ENCODE measurements at places on chromosomes 7 and 10. TPM values are rescaled to one million over a fixed set of nuclear protein-coding genes. Genes with fewer than 3 reads are reported as not detected.
A peak's percentile ranks its signal among the peaks of the same experiment; 100 is the strongest.

DNA sequence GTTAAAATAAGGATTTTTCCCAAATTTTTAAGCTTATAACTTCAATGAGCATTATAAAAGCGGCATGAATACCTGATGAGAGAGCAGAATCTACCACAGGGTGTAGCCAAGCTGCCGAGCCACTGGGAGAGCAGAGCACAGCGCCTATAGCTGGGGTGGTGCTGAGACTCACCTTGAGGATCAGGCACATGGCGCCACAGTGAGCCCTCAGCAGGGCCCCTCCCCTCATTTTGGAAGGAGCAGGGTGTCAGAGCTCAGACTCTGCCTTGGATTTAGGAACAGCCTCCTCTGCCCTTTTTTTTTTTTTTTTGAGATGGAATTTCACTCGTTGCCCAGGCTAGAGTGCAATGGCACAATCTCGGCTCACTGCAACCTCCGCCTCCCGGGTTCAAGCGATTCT is 118.6 kb downstream of the SRPK2 start:
- no peak for DNase-seq

Gene INTS15
- total RNA-seq, result 32.1 TPM

DNA sequence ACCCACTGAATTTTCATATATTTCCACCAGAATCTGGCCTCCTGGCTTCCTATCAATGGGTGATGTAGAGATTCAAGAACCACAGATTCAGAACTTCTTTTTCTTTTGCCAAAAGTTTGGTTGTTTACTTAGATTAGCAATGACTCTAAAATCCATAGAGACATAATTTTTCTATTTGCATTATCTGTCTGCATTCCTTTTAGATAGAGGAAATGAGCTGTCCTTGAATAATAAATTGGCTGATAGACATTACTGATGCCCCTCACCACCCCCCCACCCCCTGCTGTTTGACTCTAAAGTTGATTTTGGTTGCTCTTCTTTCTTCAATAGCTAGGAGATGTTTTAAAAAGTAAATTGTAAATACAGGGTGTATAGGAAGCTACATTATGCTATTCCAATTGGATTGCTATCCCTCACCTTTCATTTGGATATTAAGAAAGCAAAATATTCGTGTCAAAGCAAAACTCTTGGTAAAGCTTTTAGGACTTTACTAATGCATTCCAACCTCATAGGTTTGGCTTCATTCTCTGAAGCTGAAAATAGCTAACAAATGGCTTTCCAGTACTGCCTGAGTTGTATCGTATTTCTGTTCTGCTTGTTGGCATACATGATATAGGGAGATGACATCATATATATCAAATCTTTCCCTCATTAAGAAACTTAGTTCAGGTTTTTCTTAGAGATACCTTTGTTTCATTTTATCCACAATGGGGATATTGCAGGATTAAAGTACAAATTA is 606.0 kb downstream of the ARL4A start:
- no peak for DNase-seq

DNA sequence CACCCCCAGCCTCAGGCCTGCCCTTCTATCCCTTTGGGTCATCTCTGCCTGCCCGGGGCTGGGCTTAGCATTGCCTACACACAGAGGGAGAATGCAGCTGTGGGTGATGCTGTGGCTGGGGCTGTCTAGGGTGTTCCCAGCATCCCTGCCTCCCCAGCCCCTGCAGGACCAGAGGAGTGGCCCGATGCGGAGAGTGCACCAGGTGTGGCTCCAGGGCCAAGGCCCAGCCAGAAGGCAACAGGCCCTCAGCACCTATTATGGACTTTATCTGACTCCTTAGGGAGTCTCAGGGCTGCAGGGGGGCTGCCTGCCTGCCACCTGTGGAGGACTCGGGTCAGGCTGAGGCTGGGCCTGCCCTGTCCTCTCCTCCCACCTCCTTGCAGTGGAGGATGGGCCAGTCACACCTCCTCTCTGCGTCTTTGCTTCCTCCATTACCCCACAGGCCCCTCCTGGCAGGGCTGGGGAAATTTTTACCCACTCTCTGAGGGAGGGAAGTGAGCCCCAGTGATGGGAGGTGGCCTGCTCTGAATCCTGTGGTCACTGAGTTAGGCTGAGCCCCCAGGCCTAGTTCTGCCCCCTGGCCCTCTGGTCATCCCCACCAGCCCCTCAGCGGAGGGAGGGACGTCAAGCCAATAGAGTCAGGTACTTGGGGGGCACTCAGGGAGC is 92.9 kb upstream of the PCBD1 start:
- no peak for DNase-seq

Gene OR6V1
- total RNA-seq, result not detected

GRCh38 chr7:102260856-102261255 is 25.8 kb upstream of the SH2B2 start:
- DNase-seq, result peak; percentile 41

DNA sequence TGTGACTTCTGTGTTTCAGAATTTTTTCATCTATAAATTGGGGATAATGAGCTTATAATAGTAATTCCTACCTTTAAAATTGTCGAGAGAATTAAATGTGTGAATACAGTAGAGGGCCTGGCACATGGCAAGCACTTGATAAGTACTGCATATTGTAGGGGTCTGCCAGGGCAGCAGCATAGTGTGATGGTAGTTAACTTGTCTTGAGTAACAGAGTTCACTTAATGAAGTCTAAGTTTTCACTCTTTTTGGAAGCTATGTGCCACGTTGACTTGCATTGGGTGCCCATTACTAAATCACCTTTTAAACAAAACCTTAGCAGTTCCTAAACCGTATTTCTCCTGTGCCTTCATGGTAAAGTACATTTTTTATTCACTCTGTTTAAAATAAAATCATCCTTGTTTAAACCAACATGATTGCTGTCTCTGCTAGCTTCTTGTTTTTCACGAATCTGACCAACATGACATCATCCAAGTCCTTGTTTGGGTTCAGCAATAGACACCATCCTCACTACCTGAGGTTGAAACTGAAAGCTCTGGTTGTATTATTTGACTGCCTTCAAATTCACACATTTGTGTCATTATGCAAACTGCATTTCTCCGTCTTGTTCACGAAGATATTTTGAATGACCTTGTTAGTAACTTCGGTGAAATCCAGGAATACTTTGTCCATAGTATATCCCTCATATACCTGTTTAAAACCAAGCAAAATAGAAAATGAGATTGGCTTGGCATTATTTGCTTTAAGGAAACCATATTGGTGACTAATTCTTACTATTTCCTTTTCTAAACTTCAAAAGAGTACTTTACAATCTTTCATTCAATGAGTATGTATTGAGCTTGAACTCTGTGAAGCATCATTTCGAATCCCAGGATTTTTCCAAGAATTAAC is 340.2 kb downstream of the SUGCT start:
- no peak for DNase-seq

Gene STEAP2
- total RNA-seq, result 29.9 TPM

Gene ZNF655
- total RNA-seq, result 52.5 TPM

- DNase-seq, result no peak
Observed at GRCh38 chr7:139748373-139748765, 29.4 kb downstream of the HIPK2 start.

DNA sequence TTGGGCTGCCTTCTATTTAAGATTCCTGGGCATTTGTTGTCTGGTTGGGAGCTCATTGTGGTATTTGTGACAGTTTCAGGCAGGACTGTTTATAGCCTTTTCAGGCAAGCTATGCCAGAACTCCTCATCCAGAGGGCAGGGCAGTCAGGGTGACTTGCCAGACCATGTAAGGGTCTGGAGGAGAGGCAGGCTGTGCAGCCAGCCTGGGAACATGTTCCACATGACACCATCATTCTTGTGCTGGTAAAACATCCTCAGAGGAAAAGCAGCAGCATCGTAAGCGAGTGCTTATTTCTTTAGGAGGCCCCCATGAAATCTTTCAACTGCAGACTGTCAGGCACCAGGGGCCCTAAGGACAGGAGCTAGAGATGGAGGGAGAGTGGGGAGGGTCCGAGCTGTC is 44.0 kb upstream of the SORBS1 start:
- DNase-seq, result peak; percentile 28

DNA sequence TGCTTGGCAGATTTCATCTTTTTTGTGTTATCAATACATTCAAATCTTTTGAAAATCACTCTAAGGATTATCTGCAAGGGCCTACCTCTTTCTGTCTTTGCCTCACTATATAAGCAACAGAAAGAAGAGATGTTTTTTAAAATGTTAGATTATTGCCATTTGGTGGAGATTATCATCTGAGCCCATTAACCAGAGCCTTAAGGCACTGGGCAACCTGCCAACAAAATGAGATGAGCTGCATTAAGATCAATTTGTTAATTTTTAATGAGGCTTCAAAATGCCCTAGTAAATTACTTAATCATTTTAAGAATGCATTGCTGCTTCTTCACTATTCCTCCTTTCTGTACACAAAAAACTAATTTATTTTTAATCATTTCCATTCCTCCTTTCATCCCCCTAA is 314.1 kb downstream of the SNX13 start:
- DNase-seq, result no peak

DNA sequence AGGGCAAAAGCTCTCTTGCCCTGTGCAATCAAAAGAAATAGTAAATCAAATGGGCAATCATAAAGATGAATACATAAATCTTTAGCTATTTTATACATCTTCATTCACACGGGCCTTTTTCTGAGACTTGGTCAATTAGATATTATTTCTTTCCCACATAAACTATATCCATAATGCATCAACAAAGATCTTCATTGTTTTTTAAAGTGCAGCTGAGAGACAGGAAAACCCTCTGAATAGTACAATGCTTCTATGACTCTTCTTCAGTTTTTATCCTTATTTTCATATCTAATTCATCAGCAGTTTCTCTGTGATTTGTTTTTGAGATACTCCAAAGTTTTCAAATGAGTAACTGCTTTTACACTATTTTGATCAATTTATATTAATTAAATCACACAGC is 25.5 kb downstream of the LARP4B start:
- DNase-seq, result no peak

GRCh38 chr10:4675808-4676207 is 150.2 kb upstream of the AKR1E2 start:
- DNase-seq, result no peak

GRCh38 chr10:5897053-5897340 is 7.0 kb downstream of the FBH1 start:
- DNase-seq, result no peak

GRCh38 chr10:102420181-102420713 is 389 bp upstream of the FBXL15 start:
- DNase-seq, result no peak

DNA sequence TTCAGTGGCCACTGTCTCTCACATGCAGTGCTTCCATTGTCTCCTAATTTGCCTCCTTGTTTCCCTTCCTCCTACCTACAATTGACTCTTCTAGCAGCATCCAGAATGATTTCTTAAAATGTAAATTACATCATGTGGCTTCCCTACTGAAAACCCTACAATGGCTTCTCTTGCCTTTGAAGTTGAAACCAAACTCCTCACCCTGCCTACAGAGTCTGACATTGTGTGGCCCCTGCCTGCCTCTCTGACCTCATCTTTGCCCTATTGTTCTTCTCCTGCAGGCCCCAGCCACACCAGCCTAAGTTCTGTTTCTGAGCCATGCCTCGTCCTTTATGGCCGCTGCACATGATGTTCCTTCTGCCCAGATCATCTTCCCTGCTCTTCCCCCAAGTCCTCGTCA is 35.8 kb upstream of the CDK1 start:
- DNase-seq, result no peak

Gene CPA2
- total RNA-seq, result 3.3 TPM

GRCh38 chr10:76353237-76353851 is 921.9 kb downstream of the LRMDA start:
- DNase-seq, result no peak

DNA sequence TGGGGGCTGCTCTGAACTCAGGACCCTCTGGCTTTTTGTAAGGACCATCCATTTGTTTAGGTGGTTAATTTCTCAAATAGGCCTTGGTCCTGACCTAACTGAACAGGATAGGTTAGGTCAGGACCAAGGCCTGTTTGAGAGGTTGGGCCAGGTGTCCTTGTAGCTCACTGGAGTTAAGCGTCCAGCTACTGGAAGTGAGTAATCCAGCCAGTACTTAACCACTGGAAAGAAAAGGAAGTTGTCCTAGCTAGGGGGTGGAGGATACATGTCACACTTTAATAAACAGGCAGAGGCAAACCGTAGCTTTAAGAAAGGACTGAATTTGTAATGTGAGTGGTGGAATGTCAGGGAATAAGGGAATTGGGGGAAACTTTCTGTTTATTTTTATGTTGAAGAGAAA is 96.0 kb downstream of the GPR85 start:
- no peak for DNase-seq

DNA sequence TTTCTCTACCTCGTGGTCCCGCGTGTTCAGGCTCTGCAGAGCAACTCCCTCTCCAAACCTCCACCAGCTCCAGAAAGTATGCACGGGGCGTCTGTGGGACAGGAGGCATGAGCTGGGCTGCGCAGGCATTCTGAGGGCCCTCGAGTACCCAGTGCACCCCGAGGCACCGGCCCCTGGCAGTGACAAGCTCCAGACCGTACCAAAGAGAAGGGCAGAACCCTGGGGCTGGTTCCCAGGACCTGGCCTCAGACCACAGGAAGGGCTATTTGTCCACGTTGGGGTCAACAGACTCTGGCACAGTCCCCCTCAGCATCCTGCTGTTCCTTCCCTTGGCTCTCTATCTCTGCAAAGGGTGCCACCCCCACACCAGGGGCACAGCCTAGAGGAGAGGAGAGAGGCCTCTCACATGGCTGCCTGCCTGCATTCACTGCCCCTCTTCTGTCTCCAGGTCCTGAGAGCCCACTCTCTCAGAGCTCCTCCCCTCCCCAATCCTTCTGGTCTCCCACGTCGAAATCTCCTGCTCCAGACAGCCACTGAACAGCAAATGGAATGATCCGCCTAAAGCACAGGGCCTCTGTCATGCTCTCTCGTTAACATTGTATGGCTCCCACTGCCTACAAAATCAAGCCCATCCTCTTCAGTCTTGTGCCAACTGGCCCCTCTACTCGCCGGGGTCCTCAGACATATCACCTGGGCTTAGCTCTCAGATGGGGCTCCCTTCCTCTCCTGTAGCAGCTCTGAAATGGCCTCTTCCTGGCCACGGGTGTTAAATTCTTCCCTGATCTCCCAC is 96.3 kb downstream of the OAT start:
- no peak for DNase-seq

- DNase-seq, result no peak
Observed at GRCh38 chr7:157429001-157429679, 92.3 kb downstream of the DNAJB6 start.

Data from mucosa of gallbladder (tissue), 1 donor.